NCI-H524 (cell line): ENCODE measurements at places on chromosomes 5 and 9.

DNA sequence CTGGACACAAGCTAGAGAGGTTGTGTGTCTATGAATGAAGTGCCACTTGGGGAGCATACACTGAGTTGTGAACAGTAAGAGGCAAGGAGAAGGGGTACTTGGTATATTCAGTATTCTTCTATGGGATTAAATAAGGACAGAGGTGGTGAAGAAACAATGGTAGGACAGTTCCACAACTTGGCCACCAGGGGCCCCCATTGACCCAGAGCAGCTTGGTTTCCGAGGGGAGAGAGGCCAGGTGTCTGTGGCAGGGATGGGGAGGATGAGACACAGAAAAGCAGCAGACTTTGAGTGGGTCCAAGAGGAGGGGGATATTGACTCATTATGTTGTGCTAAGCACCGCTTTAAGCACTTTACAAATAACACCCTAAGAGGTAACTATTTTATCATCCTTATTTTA is 220.6 kb downstream of the MELK start:
- DNase-seq = no peak

- no peak for DNase-seq
These were observed 142.7 kb downstream of the FBXL17 start for GRCh38 chr5:108238936-108239887.

DNA sequence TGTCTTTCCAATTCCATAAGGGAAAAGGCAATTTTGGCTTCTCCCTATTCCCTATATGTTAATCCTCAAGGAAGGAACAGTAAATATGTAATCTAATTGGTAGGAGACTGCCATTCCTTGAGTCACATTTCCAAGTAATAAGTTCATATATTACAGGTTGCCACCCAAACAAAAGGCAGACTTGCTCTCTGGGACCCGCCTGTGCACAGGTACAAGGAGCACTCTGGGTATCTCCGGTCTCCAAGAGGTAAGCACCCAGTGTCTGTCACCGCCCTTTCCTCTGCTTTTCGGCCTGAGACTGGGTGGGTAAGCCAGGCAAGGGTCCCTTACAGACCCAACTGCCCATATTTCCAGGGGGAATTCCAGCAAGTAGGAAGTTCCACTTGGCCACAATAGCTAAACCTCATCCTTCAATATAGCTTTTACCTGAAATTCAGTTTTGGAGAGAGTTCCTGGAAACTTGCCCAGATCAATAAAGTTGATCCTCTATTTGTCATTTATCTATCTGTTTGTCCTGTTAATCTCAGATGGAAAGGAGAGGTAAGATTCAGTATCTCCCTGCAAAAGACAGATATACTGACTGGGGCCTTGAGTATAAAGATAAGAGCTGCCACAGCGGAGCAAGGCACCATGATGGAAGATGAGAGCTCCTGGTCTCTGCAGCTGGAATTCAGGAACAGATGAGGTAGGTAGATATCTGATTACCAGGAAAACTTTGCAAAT is 81.8 kb downstream of the SUSD1 start:
- no peak for DNase-seq

DNA sequence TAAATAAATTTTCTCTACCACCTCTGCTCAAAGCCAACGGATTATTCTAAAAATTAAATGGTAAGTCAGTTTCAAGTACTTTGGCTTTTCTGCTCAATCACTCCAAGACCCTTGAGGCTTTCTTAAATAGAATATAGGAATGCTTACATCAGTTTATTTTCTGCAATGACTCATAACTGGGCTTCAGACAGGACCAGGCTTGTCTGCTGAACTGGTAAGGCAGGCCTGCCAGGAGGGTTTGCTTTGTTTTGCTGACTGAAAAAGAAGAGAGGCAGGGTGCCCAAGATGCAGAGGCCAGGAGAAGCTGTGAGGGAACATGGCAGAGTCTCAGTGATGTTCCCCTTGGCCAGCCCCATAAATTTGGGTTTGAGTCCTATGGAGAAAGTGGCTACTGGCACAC is 60.3 kb upstream of the EPB41L4A start:
- no peak for DNase-seq

- DNase-seq = peak; percentile 81
These were observed 177.3 kb upstream of the RAD23B start for GRCh38 chr9:107105784-107106183.

- no peak for DNase-seq
These were observed 176.1 kb upstream of the HMHB1 start for GRCh38 chr5:143635888-143636287.

DNA sequence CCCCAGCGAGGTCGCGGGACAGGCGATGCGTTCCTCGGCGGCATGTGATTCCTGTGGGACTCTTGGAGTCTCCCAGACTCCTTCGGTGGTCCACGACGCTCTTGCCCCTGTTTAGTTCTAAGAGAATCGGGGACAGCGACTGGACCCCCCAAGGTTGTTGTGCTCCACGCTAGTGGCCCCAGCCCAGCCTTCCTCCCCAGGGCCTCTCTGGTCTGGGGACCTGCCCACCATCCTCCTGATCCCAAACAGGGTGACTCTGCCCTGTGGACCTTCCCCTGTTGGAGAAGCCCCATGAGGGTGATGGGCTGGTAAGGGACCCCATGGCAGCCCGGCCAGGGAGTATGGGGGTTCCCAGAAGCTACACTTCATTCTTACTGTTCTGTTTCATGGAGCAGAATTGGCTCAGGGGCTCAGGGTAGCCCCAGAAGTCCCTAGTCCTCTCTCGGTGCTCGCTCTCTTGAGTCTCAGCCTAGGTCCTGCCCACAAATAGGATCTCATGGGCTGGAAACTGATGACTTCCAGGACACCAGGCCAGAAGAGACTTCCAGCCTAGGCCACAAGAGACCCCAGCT is 880 bp downstream of the CARD19 start:
- no peak for DNase-seq
